ENCODE measurements at places on chromosomes 5 and 9. TPM values are rescaled to one million over a fixed set of nuclear protein-coding genes. Genes with fewer than 3 reads are reported as not detected.

The POU5F2 gene
- total RNA-seq = 0.31 TPM

The ERAP2 gene
- 5.3 TPM for total RNA-seq

The CDX1 gene
- not detected for total RNA-seq

The JAKMIP2 gene
- 0.25 TPM for total RNA-seq

The CRB2 gene
- total RNA-seq = 0.10 TPM

The SPINK4 gene
- total RNA-seq = not detected

The COL5A1 gene
- total RNA-seq = 28.4 TPM

The ARHGEF28 gene
- 3.4 TPM for total RNA-seq

The BAAT gene
- total RNA-seq = 0.17 TPM

The DEPDC1B gene
- not detected for total RNA-seq

The PROB1 gene
- total RNA-seq = 26.6 TPM

The PCDHGA8 gene
- 8.1 TPM for total RNA-seq

The SLC6A7 gene
- not detected for total RNA-seq

DNA sequence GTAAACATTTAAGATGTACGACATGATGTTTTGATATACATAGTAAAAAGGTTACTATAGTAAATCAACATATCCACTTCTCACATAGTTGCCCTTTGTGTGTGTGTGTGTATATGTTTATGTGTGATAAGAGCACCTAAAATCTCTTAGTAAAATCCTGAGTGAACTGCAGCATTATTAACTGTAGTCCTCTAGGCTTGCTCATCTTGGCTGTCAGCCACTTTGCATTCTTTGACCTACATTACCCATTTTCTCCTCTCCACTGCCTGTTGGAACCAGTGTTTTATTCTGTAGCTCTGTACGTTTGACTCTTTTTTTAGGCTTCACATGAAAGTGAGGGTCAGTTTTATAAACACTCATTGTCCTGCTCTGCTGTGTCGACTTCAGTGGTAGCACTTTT is 24.4 kb downstream of the C5orf22 start:
- DNase-seq = no peak

DNA sequence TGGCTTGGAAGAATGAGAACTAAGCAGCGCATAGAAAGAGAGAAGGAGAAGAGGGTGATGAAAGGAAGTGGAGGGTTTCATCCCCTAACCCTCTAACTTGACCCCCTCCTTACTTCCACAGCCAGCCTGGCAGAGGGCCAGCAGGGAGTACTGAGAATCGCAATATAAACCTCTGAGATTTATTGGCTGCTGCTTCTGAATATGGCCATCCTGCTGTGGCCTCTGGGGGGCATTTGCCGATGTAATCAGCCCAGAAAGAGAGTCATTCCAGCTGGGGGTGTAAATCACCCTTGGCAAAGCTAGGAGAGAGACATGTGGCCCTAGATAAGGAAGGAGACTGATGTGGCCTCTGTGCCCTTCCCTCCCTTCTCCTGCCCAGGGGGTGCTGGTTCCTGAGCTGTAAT is 960 bp upstream of the GFRA3 start:
- no peak for DNase-seq

- peak; percentile 61 for DNase-seq
Measured at GRCh38 chr5:52799358-52799982, 11.8 kb downstream of the ITGA1 start.

DNA sequence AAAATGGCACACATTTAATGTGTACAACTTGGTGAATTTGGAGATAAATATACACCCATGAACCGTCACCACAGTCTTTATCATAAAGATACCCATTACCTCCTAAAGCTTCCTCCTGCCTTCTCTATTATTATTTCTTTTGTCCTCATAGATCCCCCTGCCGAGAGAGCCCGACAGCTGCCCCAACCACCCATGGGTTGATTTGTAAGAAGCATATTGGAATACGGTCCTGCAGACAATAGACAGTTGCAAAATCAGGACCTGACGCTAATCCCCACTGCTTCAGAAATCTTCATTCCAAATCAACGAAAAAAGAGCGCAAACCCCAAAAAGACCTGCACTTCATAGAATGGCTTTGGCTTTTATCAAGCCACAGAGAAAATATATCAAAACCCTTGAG is 697.5 kb downstream of the SEMA5A start:
- no peak for DNase-seq

- DNase-seq = no peak
Measured at GRCh38 chr5:124403281-124403680, 343.2 kb downstream of the ZNF608 start.

GRCh38 chr9:113298924-113299770 is 4.0 kb downstream of the RNF183 start:
- DNase-seq = no peak

GRCh38 chr5:95392593-95393182 is 1.5 kb downstream of the FAM81B start:
- no peak for DNase-seq

GRCh38 chr9:98085058-98085457 is 28.5 kb downstream of the NANS start:
- no peak for DNase-seq

GRCh38 chr5:146574713-146575112 is 58.7 kb upstream of the GPR151 start:
- no peak for DNase-seq

DNA sequence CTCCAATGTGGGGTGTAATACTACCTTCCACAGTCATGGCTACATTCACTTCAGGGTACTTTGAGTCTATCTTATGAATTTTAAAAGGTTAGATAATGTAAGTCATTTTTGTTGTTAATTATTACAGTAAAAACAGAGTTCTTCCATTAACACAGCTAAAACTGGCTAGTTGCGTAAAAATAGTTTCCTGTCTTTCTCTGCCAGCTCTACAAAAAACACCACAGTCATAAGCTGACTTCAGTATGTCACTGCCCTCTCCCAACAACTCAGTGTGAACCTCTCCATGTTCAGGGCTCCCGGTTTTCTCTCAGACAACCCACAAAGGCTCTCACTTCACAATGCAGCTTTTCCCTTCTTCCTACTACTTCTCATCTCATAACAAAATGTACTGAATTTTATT is 84.8 kb upstream of the ITGA1 start:
- DNase-seq = no peak

DNA sequence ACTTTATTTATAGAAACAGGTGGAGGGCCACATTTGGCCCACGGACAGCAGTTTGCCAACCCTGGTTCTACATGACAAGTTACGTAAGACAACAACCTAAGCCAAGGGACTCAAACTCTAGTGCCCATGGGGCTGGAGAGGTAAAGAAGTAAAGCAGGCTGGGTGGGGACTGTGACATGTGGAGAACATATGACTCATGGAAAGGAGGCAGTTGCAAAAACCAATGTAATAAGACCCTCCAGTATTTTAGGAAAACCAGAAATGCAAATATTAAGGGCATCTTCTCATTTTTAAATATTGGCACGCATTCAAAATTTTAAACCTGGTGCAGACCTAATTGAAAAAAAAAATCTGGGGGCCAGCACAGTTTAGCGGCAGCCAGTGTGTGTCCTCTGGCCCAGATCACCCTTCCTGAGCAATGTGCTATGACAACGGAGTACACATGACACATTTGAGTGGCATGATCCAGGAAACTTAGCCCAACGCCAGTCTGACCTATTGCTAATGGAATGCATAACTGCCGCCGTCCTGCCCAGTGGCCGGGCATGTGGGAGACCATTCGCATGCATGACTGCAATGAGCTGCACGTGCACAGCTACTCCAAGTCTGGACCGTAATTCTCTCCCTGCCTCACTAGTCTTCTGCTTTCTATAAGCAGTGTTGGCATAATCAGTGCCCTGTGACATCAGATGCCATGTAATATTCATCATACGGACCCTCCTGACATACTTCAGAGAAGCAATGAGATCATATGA is 97.2 kb downstream of the SH3TC2 start:
- peak; percentile 80 for DNase-seq

DNA sequence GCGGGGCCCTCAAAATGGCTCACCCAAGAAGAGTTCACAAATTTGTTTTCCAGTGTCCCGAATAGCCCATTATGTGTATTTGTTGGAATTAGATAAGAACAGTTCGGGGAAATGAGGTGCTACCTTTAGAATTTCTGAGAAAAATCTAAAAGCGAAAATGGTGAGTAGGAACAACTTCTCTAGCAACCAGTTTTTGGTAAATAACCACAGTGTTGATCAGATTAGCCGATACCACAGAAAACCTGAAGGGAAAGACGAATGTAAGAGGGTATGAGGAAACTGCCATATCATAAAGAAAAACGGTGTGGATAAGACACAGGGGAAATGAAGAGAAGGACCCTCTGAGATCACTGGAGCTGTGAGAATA is 31.0 kb downstream of the ADAM19 start:
- no peak for DNase-seq

- no peak for DNase-seq
Measured at GRCh38 chr5:103461243-103461642, 101.3 kb downstream of the NUDT12 start.

GRCh38 chr5:96384353-96384752 is 48.7 kb downstream of the PCSK1 start:
- DNase-seq = peak; percentile 87

- DNase-seq = peak; percentile 54
Measured at GRCh38 chr5:67639313-67639712, 442.7 kb upstream of the CD180 start.

DNA sequence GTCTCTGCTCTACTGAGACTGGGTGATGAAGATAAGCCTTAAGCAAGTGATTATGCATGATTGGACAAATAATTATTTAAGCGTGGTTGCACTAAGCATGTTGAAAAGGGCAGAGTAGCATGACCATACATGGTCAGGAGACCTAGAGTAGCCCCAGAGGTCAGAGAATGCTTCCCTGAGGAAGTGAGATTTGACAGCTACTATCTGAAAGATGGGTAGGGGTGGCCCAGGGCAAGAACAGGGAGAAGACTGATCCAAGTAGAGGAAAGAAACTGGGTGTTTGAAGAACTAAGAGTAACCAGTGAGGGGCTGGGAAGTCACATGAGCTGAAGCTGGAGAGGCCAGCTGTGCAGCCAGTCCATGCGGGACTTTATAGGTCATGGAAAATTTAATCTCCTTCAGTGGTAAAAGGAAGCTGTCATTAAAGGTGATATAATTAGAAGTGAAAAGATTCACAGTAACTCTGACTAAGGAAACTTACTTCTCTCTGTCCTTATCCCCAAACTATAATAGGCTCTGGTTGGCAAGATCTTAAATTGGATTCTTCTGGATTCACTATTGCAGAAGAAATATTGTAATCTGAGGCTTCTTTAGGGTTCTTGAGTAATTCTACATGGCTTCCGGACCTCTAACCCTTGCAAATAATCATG is 35.2 kb downstream of the YIPF5 start:
- no peak for DNase-seq

DNA sequence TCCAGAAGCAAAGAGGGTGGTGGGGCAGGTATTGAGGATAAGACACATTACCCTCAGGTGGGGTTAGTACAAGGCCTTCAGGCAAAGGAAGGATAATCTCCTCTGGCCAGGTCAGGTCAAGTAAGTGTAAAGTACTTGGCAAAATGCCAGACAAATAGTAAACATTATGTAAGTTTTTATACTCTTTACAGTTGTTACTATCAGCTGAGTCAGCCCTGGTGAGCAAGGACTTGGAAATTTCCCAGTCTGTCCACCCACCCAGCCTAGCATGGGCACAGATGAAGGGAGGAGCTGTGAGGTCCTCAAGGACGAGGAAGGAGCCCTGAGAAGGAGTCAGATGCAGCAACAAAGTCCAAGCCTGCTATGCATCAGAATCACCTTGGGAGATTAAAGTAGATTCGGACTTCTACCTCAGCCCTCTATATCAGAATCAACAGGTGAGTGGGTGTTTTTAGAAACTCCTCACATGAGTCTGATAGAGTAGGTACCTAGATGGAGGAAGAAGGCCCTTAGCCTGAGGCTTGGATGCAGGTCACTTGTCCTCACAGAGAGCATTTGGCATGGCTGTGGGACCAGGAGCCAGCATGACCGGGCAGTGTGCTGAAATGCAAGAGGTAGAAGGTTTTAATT is 50.2 kb upstream of the BARX1 start:
- DNase-seq = no peak

GRCh38 chr5:31639481-31640411 is 815 bp downstream of the PDZD2 start:
- peak; percentile 74 for DNase-seq

All from heart left ventricle (tissue), 16 donors.